IPS-NIHi11 (cell line): ENCODE measurements at places on chromosomes 13 and 19.

- no peak for DNase-seq
These were observed 2.1 kb downstream of the CCDC106 start for GRCh38 chr19:55650126-55650557.

- DNase-seq = no peak
These were observed 217.3 kb upstream of the SERP2 start for GRCh38 chr13:44156294-44156658.

DNA sequence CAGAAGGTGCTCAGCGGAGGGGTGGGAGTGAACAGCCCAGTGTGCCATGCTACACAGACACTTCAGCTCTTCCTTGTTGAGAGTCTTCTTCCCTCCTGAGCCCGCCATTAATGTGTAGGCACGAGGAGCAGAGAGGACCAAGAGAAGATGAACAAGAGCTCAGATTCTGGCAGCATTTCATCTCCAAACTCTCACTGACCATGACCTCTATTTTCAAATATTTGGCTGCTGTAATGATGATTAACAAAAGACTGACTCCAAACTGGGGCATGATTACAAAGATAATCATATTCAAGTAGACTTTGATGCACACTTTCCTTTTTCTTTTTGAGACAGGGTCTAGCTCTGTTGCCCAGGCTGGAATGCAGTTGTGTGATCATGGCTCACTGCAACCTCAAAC is 236.5 kb downstream of the DCLK1 start:
- no peak for DNase-seq

DNA sequence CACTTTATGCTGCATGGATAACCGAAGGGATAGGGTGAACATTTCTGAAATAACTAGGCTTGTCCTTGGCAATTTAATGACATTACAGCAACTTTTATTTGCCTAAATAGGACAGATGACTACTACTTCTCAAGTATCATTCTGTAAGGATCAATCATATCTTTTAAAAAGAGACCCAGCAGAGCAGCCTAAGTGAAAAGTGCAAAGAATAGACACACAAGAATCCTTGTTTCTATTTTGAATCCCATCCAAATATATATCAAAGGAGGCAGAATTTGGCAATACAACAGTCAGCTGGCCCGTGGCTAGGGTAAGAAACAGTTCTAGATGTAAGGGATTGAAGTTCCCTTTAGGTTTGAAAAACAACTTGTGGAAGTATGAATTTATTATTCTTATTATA is 6.9 kb downstream of the THSD1 start:
- no peak for DNase-seq

DNA sequence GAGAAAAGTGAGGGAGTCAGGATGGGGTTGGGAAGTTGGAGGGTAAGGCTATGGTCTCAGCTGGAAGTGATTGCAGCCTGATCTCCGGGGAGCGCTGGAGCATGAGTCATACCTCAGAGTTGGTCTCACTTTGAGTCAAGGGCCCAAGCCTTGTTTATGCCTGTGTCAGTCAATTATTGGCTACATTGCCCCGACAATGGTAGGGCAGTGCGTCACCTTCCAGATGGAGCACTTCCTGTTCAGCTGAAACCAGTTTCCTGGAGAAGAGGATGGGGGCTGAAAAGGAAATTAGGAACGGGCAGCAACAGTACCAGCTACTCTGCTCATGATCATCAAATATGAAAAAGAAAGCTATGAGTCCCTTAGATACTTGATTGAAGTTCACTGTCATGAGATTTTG is 60.4 kb downstream of the ADGRE1 start:
- DNase-seq = no peak

DNA sequence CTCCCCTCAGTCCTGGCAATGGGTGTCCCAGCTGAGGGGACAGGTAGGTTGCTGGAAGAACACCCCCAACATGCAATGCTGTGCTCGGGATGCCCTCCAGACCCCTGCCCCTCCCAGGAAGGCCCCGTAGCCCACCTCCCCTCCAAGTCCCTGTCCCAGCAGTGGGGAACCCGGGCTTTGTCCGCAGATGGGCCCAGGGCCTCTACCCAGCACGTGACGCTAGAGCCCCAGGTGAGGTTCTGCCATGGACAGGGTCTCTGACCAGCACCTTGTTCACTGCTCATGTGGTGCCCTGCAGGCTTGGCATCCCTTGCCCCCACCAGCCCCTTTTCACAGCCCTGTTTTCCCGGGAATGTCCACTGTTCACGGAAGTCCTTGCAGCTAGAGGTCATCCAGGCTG is 220.0 kb upstream of the SGCG start:
- peak; percentile 1 for DNase-seq
